Stimulated activated CD4-positive, alpha-beta T cell treated with anti-CD3 and anti-CD28 coated beads, Interleukin-1b, Interleukin-23, amount 100 ng/mL, for 1 hour (primary cell): ENCODE measurements at places on chromosomes 5 and 9.

GRCh38 chr5:120532835-120533234, 68.7 kb downstream of the PRR16 start:
- no peak for DNase-seq

DNA sequence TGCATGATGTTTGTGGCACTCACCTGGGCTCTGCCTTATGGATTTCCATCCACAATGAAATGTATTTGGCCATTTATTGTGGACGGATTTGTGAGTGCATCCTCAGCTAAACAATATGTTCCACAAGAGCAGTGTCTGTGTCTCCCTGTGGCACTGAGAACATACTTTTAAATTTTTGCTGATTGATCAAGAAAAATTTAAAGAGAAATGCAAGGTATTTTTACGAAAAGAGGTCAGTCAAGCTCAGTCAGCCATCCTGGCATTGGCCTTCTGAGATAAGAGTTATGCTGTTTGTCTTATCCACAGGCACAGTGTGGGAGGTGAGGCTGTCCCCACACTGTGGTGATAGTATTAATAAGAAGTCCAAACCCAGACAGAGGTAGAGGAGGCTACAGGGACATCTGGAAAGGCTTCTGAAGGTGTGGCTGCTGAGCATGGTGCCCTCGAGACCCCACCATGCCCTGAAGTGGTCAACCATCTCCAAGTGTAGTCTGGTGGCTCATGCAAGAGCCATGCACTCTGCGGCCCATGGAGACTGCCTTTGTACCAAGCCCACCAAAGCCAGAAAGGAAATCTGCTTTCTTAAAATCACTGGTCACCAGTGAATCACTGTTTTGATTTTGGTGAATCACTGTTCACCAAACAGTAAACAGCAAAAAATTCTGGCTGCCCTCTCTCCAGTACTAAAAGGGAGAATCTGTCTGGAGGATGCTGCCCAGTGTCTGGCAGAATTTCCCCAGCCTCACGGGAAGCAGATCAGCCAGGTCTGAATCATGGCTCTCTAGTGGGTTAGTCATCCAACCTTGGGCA, 28.8 kb downstream of the SPOCK1 start:
- no peak for DNase-seq

DNA sequence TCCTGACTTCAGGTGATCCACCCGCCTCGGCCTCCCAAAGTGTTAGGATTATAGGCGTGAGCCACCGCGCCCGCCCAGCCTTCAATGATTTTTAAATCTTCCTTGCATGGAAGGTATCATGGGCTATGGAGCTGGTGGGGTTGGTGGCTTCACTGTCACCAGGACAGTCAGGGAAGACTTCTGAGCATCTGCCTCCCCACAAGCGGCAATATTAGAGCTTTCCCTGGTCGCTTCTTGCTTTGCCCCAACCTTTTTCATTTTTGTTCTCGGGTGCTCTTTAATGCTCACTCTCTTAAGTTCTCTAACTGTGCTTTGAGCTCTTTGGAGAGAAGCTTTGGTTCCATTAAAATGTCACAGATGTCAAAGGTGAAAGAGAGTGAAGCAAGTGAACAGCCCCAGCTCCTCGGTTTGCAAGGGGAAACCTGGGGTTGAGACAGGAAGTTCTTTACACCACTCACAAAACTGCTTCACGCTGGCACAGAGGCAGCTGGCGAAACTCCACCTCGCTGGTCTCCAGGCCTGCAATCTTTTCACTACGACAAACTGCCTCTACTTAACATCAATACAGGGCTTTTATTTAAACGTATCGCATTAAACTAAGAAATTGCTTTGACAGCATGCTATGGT, 142.5 kb upstream of the RETREG1 start:
- no peak for DNase-seq

GRCh38 chr5:67053229-67053628, 143.4 kb downstream of the CD180 start:
- DNase-seq, result no peak

DNA sequence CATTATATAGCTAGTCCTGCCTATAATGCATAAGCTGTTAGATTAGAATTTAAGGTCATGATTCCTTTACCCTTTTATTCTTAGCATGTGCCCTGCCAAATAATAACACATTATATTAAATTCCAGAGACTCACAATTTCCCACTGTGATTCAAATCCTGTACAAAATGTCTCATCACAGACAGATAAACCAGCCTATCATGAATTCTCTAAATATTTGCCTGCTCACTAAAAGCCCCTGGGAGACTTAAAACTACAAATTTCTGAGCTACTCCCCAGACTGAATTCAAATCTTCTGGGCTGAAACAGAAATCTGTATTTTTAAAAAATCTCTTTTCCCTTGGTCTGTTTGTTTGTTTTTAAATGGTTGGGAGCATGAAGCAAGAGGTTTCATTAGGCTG, 32.7 kb downstream of the GAPT start:
- DNase-seq, result no peak

DNA sequence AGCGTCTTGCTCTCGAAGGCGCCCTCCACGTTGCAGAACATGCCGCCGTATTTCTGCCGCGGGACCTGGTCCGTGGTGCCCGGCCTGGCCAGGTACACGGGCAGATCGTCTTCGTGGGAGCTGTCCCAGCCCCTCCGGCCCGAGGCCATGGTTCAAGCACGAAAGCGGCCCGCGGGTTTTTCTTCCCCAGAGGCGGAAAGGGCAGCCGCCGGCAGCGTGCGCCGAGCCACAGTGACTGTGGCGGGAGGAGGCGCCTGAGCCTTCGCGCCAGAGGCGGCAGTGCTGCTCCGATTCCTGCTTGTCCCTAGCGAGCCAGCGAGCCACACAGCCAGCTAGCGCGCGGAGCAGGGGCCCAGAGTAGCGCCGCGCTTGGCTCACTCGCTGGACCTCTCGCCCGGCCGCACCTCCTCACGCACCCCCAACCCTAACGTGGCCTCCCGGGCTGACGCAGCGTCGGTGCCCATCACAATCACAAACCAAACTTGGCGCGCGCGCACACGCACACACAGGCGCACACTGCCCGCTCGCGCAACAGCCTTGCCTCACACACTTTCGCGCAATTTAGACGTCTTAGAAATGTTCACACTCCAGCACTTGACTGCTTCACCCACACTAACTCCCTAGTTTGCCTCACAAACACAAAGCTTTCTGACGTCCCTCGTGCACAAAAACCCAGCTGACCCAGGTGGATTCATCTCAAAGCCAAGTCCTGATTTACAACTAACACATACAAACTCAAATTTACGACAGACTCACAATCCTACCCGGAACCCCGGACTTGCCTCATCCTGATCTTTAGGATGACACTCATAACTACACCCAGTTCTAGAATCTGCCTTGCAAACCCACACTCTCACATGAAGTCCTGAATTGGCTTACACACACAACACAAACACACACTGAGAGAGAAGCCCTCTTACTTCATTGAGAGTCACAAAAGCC, at the start of gene DPYSL3:
TSS of gene DPYSL3 (minus strand) at position 359 of the 942 bp plus-strand sequence. CDS start at position 149, 210 bp downstream.
- no peak for DNase-seq

DNA sequence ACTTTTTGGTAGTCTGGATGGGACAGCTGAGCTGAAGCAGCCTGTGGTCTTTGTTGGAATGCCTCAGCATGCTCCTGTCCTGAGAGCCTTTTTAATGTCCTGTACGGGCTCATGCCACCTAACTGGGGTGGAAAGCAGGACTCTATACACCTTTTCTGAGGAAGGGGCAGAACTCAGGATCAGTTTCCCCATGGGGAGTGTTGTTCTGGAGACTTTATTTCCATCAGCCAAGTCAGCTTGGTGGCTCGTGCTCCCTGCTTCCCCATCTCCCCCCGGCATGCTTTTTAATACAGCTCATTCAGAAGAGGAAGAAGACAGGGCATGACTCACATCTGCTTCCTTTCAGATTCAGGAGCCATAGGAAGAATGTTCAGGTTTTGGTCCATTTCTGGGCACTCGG, 5.1 kb upstream of the SEPTIN8 start:
- DNase-seq, result no peak

GRCh38 chr5:132776131-132776937, 705 bp downstream of the SEPTIN8 start:
- no peak for DNase-seq

DNA sequence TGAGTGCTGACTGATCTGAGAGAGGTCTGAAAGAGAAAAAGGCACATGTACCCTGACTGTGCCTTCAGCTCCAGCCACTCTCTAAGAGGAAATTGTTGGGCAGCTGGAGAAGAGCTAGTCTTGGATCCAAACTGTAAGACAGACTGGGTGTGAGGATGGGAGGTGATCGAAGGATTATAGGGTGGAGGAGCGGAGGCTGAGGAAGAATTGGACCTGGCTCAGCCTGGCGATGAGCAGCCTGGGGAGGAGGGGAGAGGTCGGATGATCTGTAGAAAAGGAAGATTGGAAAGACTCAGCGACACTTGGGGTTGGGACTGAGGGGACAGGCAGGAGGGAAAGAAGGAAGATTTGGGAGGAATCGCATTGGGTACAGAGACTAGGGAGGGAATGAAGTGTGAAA, 98.6 kb upstream of the SLC25A48 start:
- DNase-seq, result no peak

DNA sequence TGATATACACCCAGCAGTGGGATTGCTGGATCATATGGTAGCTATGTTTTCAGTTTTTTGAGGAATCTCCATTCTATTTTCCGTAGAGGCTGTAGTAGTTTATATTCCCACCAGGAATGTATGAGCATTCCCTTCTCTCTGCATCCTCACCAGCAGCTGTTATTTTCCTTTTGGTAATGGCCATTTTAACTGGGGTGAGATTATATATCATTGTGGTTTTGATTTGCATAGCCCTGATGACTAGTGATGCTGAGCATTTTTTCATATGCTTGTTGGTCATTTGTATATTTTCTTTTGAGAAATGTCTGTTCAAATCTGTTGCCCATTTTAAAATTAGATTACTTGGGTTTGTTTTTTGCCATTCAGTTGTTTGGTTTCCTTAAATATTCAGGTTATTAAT, 11.2 kb upstream of the PPIC start:
- no peak for DNase-seq

GRCh38 chr5:158642879-158643278, 456.8 kb downstream of the EBF1 start:
- no peak for DNase-seq

- DNase-seq, result no peak
These were observed 88.0 kb downstream of the SLC44A1 start for GRCh38 chr9:105332471-105332870.

DNA sequence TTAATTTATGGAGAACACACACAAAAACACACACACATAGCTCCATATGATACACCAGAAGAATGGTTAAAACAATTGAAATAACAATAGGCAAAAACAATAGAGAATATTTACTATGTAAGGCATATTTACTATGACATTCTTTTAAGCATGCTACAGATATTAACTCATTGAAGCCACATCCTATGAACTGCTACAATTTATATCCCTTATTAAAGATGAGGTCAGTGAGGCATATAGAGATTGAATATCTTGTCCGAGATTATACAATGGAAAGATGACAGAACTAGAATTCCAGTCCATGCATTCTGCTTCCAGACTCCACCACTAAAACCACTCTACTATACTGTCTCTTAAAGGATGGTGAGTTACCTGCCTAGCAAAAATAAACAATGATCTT, 60.7 kb downstream of the ADAMTS12 start:
- no peak for DNase-seq
